ENCODE measurements at places on chromosomes 4 and X. TPM values are rescaled to one million over a fixed set of nuclear protein-coding genes. Genes with fewer than 3 reads are reported as not detected.

TMEM156 gene
- total RNA-seq: 11.3 TPM

UBL4A gene
- total RNA-seq: 53.2 TPM

TCEAL9 gene
- total RNA-seq: 10.4 TPM

DNA sequence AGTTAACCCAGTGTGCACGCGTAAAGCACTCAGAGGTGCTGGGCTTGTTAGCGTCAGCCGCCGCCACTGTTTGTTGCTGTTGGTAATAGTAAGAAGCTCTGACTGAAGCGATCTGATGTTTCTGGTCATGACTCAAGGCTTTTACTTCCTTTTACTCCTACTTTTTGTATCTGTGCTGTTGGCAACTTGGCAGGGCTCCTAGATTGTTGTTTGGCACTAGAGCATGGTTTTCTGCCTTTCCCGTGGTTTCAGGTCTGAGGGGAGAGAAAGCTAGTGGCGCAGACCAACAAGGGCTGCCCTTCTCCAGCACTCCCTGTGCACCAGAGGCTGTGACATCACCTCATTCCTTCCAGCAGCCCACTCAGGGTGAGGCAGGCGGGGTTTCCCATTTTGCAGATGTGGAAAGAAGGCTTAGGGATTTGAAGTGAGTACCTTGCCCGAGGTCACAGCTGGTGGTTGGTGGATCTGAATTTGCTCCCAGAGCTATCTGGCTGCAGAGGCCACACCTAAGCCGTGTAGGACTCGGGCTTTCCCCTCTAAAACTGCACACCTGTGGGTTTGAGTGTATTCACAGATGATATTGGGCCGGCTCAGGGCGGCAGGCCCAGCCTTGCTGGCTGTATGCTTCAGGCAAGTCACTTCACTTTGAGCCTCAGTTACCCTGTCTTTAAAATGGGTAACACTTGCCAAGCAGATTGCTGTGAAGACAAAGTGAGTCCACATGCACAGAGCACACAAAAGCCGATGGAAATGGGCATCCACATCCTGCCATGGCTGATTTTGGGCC, 51.2 kb upstream of the TADA2B start:
- no peak for DNase-seq
- H3K27ac ChIP-seq: no peak overlapping the region
- H3K4me1 ChIP-seq: peaks cover 46% of the 10 kb centered on the region
- no peaks in the 10 kb centered on the region for H3K27me3 ChIP-seq

GRCh38 chr4:87017580-87018342, 83.0 kb downstream of the AFF1 start:
- no peaks in the 10 kb centered on the region for H3K27me3 ChIP-seq
- H3K36me3 ChIP-seq: peaks cover 8% of the 10 kb centered on the region
- H3K4me3 ChIP-seq: no peak overlapping the region
- peak overlapping the region; percentile 80 for H3K27ac ChIP-seq
- DNase-seq: peak; percentile 13

DNA sequence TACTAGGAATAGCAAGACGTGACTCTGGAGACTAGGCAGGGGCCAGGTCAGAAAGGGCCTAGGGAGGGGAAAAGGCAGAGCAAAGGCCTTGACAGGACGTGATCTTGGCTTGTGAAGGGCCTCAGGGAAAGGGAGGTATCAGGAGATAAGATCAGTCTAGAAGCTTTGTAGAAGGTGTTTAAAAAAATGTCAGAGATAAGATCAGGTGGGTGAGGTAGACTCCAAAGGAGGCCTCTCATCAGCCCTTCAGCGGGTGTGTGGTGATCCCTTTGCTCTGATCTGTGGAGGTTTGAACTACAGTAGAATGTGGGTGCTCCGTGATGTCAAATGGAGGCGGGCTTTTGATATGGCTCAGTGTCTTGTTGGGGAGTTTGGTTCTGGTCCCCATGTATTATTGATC, 78.8 kb upstream of the PRPS1 start:
- no peak overlapping the region for H3K4me3 ChIP-seq
- DNase-seq: no peak
- no peaks in the 10 kb centered on the region for H3K36me3 ChIP-seq
- no peaks in the 10 kb centered on the region for H3K27me3 ChIP-seq
- H3K4me1 ChIP-seq: peaks cover 8% of the 10 kb centered on the region

Data from activated naive CD8-positive, alpha-beta T cell treated with anti-CD3 and anti-CD28 coated beads for 36 hours (primary cell).